Activated naive CD4-positive, alpha-beta T cell treated with Interleukin-2 at 50 U/mL for 16 hours (primary cell): ENCODE measurements at places on chromosomes 3 and 15.

- DNase-seq: no peak
Measured at GRCh38 chr3:64122476-64122875, 99.2 kb upstream of the PSMD6 start.

DNA sequence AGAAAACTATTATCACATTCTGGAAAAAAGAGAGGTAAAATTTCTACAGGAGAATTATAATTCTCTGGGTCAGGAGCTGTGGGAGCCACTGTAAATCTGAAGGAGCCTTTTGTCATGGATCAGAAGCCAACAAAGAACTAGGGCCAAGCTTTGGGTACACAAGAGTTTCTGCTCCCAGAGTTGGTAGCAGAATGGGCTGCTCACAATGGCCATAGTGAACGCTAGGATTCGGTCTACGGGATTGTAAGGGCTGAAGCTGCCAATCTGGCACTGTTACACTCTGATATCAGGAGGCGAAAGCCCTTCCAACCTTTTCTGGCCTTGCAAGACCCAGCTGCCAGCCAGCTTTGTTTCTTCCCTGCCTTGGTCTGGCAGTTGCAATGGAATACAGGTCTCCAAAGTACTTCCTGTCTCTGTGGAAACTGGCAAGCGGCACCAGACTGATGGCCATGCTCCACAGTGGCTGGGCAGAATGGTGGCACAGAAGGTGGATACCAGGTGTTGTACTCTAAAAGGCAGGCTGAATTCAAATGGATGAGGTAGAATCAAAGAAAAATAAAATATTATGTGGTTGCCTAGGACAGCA, 831.7 kb downstream of the CADM2 start:
- no peak for DNase-seq

- no peak for DNase-seq
Measured at GRCh38 chr3:176078906-176079305, 1118.4 kb downstream of the TBL1XR1 start.

DNA sequence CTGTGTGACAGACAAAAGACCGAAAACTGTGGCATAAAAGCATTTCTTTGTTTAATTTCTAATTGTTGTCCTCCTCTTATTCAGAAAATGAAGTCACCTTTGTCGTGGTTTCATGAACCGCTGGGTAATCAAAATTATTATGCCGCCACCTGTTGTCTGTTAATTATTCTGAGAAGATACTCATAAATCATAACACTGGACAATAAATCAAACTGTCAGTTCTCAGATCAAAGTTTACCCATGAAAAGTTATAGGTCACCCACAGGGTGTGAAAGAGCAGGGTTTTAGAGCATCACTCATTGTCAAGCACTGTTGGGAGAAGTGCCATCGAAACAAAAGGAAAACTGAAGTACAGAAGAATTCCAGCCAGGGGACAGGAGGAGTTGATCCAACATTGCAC, 474.3 kb downstream of the NR2F2 start:
- no peak for DNase-seq

DNA sequence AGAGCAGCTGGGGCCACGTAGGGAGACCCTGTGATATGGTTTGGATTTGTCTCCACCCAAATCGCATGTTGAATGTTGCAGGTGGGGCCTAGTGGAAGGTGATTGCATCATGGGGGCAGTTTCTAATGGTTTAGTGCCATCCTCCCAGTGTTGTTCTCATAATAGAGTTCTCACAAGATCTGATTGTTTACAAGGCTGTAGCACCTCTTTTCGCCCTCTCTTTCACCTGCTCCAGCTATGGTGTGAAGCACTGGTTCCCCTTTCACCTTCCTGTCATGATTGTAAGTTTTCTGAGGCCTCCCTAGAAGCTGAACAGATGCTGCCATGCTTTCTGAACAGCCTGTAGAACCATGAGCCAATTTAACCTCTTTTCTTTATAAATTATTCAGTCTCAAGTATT, 198.9 kb upstream of the CBLB start:
- DNase-seq: no peak

DNA sequence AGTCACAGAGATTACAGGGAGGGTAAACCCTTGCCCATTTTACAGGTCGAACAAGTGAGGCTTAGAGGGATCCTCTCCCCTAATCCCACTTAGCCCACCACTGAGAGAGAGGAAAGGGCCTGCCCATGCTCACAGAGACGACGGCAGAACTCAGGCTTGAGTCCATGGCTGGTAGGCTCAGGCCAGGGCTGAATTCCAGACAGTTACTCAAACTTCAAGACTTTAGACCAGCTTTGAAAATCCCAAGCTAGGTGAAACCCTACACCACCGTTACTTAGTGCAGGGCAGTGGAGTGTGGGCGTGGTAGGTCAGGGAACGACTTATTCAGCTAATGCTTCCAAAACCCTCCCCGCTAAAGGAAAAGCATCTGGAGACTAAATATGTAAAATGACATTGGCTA, 16.4 kb downstream of the GRIP2 start:
- no peak for DNase-seq

- DNase-seq: no peak
Measured at GRCh38 chr3:1421577-1421976, 328.8 kb downstream of the CNTN6 start.

DNA sequence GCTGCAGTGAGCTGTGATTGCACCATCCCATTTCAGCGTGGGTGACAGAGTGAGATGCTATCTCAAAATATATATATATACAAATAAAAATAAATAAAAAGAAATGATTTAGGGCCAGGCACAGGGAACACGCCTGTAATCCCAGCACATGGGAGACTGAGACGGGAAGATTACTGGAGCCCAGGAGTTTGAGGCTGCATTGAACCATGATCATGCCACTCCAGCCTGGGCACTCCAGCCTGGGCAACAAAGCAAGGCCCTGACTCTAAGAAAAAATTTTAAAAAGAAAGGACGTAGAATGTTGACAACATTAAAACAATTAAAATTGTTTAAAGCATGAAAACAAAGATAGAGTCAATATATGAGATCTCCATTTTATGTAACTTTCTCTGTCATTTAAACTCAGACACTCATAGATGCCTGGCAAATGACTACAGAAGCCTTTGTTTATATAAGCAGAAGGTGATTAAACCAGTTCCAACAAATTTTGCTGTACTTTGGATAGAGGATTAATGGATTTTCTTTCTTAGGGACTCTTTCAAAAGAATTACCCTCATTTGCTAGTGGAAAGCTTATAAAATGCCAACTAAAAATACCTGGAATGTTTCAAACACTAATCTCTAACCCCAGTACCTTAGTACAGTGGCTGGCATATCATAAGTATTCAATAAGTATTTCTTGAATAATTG, 10.7 kb upstream of the TRPM7 start:
- DNase-seq: no peak

DNA sequence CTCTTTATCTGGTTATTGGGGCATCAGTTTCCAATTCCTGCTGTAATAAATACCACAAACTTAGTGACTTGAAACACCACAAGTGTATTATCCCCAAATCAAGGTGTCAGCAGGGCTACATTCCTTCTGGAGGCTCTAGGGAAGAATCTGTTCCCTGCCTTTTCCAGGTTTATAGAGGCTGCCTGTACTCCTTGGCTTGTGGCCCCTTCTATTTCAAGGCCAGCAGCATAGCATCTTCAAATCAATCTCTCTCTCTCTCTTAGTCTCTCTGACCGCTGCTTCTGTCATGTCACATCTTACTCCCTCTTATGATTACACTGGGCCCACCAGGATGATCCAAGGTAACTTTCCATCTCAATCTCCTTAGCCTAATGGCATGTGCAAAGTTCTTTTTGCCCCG, 44.9 kb upstream of the CA12 start:
- DNase-seq: no peak
